SK-N-SH (cell line): ENCODE measurements at places on chromosomes 11 and 22.

DNA sequence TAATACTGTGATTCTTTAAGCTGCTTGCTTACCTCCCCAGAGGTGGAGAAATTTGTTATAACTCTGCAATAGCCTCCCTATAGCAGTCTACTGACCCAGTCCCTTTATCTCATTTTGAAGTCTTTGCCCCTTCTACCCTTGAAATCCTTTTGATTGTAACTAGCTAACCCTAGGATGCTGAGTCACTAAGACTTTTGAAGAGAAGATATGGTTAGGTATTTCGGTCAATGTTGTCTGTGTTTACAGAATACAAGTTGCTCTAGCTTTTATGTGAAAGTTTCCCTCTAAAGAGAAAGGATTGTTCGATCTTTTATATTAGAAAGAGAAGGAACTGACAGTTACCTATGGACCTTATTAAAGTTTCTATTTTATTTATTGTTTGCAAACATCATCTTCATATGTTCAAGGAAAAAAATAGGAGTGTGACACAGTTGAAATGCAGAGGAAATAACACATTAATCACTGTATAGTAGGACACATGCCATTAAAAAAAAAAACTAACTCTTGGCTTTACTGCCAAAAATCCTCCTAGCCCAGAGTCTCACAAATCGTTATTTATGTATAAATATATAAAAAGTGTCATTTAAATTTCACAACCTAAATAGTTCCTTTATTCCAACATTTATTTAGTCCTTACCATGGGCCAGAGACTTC lies 3.1 kb downstream of the HYLS1 start:
- no peak for DNase-seq

- DNase-seq: no peak
These were observed 84.4 kb downstream of the CSTPP1 start for GRCh38 chr11:47020793-47021526.

- DNase-seq: peak; percentile 62
These were observed 3.4 kb upstream of the RCOR2 start for GRCh38 chr11:63920126-63920938.

DNA sequence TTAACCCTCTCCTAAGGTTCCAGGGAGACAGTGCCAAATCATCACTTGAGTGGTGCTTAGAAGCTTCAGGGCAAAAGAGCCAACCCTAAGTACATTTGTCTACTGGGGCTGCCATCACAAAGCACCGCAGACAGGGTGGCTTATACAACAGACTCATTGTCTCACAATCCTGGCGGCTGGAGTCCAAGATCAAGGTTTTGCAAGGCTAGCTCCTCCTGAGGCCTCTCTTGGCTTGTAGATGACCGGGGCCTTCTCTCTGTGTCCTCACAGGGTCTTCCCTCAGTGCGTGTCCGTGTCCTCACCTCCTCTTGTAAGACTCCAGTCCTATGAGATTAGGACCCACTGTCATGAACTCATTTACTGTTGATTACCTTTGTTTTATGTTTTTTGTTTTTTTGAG lies 34.1 kb upstream of the CD81 start:
- no peak for DNase-seq

GRCh38 chr11:86515297-86516094 lies 140.8 kb downstream of the CCDC81 start:
- peak; percentile 43 for DNase-seq

GRCh38 chr11:1672613-1673350 lies 24.2 kb upstream of the KRTAP5-6 start:
- DNase-seq: no peak

- DNase-seq: no peak
These were observed 1.1 kb upstream of the RASD2 start for GRCh38 chr22:35539487-35539886.

DNA sequence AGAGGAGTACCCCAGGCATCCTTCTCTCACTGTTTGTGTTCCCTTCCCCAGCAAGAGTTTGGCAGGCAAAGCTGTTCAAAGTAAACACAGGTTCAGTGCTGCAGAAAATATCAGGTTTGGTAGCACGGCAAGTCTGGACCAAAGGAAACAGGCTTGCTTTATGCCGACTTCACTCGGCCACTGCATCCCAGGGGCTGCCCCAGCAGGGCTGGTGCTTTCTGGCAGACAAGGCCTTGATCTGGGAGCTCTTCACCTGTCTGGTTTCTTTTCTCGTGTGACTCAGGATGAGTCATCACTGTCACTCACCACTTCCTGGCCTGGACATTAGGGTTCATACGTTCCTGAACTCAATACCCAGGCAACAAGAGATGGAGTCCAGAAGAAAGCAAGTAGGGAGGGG lies 52.6 kb upstream of the NAV2 start:
- DNase-seq: no peak

GRCh38 chr11:72732329-72732728 lies 19.9 kb downstream of the ARAP1 start:
- no peak for DNase-seq

DNA sequence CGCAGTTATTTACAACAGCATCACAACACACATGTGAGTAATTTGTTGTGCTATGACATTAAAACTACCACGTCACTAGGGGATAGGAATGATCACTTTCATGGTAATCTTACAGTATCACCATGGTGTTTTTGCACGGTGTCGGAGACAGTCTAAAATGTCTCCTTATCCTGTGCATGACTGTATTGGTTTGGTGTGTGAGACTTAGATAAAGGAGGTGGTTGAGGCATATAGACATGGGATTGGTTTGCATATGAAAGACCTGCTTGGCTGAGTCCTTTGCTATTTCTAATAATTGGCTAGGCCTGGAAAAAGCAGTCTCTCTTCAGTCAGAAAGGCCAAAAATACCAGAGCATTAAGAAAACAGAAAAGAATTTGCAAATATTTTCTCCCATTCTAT lies 30.2 kb downstream of the MSANTD4 start:
- no peak for DNase-seq

GRCh38 chr11:121071846-121072450 lies 29.1 kb upstream of the TECTA start:
- DNase-seq: no peak

GRCh38 chr11:73965076-73965763 lies 14.4 kb downstream of the DNAJB13 start:
- DNase-seq: no peak

DNA sequence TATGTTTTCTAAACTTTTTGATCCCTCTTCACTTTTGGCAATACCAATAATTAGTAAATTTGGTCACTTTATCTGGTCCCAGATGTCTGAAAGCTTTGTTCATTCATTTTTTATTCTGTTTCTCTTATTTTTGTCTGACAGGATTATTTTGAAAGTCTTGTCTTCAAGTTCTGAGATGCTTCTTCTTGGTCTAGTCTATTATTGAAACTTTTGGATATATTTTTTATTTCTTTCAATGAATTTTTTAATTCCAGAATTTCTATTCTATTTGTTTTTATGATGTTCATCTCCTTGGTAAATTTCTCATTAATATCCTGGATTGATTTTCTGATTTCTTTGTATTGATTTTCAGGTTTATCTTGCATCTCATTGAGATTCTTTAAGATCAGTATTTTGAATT lies 54.1 kb upstream of the RAB38 start:
- no peak for DNase-seq

GRCh38 chr11:134676516-134677287 lies 264.7 kb upstream of the B3GAT1 start:
- no peak for DNase-seq

DNA sequence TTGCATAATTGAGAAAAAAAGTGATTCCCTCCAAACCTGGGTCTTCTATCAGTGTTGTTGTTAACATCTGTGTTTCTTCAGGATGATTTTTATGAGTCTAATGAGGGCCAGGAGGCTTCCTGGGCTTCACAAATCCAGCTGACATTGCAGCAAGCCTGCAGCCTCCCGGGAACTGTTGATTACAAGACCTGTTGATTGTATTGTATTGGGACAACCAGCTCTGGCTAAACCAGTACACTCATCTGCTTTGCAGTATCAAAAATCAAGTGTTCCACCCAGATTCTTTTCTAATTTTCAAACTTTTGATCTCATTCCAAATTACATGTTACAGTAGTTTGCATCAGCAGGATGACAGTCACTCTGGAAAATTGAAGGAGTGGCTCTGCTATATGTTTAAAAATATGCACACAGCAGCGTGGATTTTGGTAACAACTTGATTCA lies 16.1 kb upstream of the PRSS23 start:
- DNase-seq: no peak

- DNase-seq: peak; percentile 79
These were observed 8.4 kb upstream of the CCKBR start for GRCh38 chr11:6251120-6251733.

- DNase-seq: no peak
These were observed 29.7 kb downstream of the KIAA0930 start for GRCh38 chr22:45210991-45211390.

DNA sequence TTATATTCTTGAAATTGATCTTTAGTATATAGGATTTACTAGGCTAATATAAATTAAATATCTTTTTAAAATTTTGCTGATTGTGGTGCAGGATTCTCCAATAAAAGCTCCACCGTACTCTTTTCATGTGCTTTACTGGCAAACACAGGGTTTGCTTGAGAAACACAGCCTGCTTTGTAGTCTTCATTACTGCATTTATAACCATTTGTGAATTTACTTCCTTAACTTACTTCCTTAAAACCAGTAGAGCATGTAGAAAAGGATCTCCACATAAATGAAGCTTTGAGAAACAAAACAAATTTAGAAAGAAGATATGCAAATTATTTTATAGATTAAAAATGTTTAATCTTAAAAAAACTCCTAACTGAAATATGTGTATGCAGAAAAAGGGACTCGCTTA lies 28.8 kb downstream of the SWAP70 start:
- DNase-seq: no peak

DNA sequence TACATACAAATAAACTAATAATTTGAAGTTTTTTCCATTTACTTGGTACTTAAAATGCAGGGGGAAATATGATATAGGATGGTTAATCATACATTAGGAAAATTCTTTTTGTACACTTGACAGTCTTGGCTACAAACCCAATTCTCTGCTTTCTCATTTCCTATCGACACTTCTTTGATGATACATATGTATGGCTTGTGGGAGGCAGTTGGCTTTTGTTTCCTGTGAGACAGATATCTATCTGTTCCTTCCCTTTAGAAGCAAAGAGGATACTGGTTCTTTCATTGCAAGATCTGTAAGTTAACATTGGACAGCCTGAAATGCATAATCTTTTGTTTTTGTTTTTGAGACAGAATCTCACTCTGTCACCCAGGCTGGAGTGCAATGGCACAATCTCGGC lies 47.9 kb upstream of the ADORA2A start:
- no peak for DNase-seq

DNA sequence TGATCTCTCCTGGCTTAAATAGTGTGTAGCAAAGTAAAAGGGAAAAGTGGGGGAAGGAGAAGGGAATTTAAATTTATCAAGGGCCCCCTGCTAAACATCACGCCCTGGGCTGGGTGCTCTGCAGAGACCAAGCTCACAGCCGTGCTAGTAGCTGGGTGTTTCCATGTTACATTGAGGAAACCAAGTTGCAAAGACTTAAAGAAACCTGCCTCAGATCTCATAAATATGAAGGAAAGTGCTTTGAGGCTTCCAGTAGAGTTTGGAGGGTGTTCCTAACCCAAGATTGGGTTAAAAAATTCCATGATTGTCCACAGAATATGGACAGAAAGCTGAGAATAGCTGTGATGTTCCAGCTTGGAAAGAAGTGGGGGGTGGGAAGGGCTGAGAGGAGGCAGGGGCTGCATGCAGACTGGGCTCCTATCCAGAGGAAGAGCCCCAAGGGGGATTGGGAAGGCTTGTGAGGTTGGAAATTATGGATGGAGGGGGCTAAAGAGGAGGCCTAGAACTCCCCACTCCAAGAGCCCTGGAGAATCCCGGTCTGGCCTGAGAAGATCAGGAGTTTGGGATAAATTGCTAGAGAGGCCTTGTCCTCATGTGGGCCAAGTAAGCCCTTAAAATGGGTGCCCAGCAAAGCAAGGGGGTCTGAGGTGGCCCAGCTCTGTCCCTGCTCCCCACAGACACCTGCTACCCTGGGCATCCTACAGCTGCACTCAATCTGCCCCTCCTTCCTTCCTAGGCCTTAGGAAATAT lies 25.0 kb upstream of the OAF start:
- peak; percentile 53 for DNase-seq
